ENCODE measurements at places on chromosomes 3 and 15.

DNA sequence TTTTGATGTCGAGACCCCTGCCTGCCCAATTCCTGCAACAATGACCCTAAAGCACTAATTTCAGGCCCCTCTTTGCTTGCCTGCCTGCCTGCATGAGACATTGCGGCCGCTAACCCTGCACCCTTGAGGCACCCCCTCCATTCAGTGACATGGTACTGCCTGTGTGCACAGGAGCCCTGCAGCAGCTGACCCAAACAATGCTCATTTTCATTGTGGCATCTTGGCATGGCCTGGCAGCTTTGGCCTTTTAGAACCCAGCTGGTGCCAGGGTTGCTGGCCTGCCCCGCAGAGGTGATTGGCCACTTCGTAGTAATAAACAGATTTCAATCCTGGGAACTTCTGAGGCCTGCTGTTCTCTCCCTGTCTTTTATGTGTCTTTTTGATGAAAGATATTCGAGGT, 33.8 kb downstream of the SLCO3A1 start:
- DNase-seq: no peak

GRCh38 chr15:59976480-59977271, 27.4 kb upstream of the FOXB1 start:
- DNase-seq: no peak

- DNase-seq: no peak
Observed at GRCh38 chr3:55688154-55688553, 201.0 kb upstream of the WNT5A start.

DNA sequence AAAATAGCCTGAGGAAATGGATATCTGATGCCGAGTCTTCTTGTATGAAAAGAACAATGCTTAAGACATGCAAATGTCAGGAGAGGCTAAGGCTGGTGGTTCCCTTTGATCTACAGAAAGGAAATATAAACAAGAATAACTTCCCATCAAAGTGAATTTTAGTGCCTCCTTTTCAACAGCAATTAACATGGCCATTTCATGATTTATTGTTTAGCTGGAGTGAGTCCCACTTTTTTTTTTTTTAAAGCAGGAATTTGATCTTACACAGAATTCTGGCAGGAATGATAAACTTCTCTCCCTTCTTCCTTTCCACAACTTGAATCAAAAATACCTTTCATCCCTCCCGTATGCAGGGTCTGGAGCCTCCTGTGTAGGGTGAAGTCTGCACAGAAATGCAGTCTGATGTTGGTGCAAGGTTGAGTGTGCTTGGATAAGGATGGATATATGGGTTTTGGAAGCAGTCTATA, 287.0 kb downstream of the MEX3B start:
- no peak for DNase-seq

- no peak for DNase-seq
Observed at GRCh38 chr15:33314069-33314468, 3.3 kb downstream of the RYR3 start.

DNA sequence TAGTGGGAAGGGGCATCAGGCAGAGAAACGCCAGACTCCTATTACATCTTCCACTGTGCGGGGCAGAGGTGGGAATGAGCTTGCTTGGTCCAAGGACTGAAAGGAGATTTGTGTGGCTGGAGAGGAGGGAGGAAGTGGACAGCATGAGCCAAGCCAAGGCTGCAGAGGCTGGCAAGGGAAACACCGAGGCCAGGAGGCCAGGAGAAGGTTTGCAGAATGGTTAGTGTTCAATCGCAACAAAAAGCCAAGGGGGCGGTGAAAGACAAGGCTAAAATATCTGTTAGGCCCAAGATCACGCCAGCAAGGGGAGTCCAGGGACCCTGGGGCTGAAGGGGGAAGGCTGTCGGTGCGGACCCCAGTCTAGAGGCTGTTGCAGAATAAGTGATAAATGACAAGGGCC, 75.8 kb downstream of the CPN2 start:
- DNase-seq: no peak
